ENCODE measurements at places on chromosomes 7 and 10. TPM values are rescaled to one million over a fixed set of nuclear protein-coding genes. Genes with fewer than 3 reads are reported as not detected.

GRCh38 chr7:98352621-98353020 lies 48.3 kb downstream of the BAIAP2L1 start:
- peak; percentile 32 for DNase-seq

- peak; percentile 67 for DNase-seq
These were observed 64.1 kb upstream of the MSRB2 start for GRCh38 chr10:23031318-23031717.

- DNase-seq, result no peak
These were observed 106.4 kb upstream of the CDCA7L start for GRCh38 chr7:22051886-22052673.

GRCh38 chr10:103620891-103621782 lies 127.6 kb downstream of the NEURL1 start:
- no peak for DNase-seq

GRCh38 chr10:30894221-30894620 lies 137.4 kb downstream of the ZNF438 start:
- no peak for DNase-seq

GRCh38 chr7:1678081-1678543 lies 8.0 kb downstream of the ELFN1 start:
- DNase-seq, result no peak

- DNase-seq, result peak; percentile 3
These were observed 289.6 kb downstream of the SFMBT2 start for GRCh38 chr10:7121154-7121797.

DNA sequence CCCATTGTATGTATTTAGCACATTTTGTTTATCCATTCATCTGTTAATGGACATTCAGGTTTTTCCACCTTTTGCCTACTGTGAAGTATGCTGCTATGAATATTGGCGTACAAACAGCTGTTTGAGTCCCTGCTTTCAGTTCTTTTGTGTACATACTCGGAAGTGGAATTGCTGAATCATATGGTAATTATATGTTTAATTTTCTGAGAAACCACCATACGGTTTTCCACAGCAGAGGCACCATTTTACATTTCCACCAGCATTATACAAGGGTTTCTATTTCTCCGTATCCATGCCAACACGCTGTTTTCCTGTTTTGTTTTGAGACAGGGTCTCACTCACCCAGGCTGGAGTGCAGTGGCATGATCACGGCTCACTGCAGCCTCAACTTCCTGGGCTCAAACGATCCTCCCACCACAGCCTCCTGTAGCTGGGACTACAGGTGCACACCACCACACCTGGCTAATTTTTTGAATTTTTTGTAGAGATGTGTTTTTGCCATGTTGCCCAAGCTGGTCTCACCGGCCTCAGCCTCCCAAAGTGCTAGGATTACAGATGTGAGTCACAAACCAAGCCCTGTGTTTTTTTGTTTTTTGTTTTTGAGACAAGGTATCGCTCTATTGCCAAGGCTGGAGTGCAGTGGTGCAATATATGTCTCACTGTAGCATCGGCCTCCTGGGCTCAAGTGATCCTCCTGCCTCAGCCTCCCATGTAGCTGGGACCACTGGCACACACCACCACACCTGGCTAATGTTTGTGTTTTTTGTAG lies 22.1 kb upstream of the FBXW4 start:
- DNase-seq, result no peak

DNA sequence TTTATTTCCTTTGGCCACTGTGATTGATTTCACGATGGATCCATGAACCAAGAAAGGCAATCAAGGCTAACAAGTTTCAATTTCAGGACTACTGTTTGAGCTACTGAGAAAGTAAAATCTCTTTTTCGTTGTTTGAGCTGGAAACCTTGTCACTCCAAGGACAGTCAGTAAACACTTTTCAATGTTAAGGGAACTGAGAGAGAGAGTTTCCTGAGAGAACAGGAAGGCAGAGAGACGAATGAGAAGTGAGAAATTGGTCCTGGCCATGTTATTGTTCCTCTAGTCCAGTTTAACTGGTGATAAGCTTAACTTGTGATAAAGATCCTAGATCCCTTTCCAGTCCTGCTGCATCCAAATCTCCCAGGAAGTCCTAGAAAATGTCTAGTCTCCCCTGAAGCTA lies 909 bp upstream of the AKR1D1 start:
- DNase-seq, result no peak

DNA sequence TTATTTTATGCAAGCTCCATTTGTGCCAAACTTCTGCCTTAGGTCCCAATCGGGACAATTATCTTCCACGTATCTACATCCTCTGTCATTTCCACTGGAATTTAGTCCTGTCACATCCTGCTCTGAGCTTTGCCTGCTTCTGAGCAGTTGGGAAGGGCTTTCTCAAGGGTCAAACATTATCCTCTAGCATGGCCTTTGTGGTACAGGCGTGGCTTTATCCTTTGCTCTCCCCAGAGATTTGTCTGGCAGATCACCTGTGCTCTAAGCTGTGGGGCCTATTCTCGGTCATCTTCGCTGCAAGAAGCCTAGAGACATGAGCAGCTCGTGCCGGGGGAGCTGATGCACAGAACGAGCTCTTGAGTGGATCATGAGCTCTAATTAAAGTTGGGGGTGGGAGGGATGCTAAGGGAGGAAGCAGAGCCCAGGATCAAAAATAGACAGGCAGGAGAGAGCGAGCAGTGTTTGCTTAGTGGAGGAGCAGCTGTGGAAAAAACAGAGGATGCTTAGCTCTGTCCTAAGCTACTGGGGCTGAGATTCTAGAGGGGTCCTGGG lies 19.8 kb upstream of the TMEM273 start:
- no peak for DNase-seq

- DNase-seq, result peak; percentile 51
These were observed 38.3 kb upstream of the TOMM7 start for GRCh38 chr7:22860784-22861482.

DNA sequence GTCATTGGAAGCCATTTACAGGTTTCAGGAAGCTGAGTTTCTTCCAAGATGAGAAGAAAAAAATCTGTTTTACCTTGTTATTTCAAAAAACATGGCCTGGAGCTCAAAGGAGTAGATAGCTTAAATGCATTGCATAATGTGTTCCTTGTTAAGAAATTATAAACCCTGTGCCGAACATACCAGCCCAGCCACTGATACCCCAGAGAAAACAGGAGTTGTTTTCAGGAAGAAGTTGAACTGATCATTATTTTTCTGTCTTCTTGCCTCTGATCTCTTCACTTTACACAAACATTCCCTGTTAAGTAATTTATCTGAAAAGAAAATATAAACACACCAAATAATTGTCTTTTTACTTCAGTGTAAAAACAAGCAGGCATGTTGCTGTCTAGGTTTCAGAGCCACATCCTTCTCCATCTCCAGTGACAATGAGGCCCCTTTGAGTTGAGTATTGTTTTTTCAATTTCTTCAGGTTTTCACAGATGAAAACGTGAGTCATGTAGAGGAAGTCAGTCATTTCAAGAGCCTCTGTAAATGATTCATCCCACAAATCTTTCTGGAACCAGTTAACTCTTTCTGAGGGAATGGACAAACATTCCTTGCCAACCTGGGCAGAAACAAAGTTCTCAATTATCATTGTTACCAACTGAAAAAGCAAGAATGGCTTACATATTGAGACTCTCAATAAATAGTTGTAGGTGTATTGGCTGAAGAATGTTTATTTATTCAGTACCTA lies 244.2 kb downstream of the IPMK start:
- DNase-seq, result peak; percentile 69

DNA sequence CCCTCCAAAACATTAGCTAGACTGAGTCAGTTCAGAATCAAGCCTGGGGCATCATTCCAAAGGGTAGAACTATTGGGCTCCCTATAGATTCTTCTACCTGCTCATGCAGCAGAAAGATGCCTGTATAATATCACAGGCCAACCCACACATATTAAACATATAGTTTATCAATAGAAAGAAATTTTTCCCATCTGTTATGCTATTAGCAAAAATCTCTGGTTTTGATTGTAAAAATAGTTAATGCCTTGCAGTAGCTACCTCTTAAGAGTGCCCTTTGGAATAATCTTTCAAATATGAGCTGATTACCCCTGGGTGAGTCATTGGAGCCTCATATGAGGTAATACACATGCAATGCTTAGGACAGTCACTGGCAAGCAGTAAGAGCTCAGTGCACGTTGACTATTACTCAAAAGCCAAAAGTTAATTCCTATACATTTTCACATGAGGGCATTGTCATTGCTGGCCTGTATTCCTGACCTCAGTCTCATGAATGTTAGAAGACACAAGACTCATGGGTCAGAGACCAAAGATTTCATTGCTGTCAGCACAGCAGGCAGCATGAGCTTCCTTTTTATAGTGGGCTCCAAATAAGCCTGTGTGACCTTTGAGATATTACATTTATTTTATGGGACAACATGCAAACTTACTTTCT lies 180.0 kb downstream of the FGFR2 start:
- no peak for DNase-seq

GRCh38 chr10:49138361-49138891 lies 4.6 kb upstream of the FAM170B start:
- DNase-seq, result peak; percentile 87

OGDHL gene
- 0.05 TPM for total RNA-seq

INHBA gene
- 5.8 TPM for total RNA-seq

HPSE2 gene
- total RNA-seq, result not detected

SPDYE2 gene
- not detected for total RNA-seq

PRSS1 gene
- not detected for total RNA-seq

ANXA11 gene
- 266 TPM for total RNA-seq

SPDYE16 gene
- total RNA-seq, result 1.8 TPM
